ENCODE measurements at places on chromosomes 16 and 17.

- peak; percentile 62 for DNase-seq
Measured at GRCh38 chr17:36072431-36073121, 8.5 kb downstream of the CCL18 start.

- no peak for DNase-seq
Measured at GRCh38 chr16:21590287-21590686, 9.1 kb upstream of the METTL9 start.

GRCh38 chr16:2829501-2830354 is at the start of gene ZG16B:
TSS of gene ZG16B (plus strand) at chr16:2830303. CDS start at chr16:2830442, 139 bp downstream.
- peak; percentile 77 for DNase-seq

GRCh38 chr17:40884708-40885512 is at the start of gene KRT20:
TSS of gene KRT20 (minus strand) at chr17:40885242. CDS start at chr17:40885185, 57 bp downstream.
- DNase-seq: no peak

GRCh38 chr17:47969930-47970724 is 786 bp upstream of the CDK5RAP3 start:
- no peak for DNase-seq

DNA sequence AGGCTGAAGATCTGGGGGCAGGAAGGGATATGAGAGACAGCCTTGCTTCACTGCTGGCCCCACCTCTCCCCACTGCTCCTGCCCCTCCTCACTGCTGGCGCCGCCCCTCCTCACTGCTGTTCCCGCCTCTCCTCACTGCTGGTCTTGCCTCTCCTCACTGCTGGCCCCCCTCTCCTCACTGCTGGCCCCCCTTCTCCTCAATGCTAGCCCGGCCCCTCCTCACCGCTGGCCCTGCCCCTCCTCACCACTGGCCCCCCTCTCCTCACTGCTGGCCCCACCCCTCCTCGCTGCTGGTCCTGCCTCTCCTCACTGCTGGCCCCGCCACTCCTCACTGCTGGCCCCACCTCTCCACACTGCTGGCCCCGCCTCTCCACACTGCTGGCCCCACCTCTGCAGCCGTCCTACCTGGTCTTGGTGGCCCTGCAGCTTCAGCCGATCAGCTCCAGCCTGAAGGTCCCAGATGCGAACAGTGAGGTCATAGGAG is 9.5 kb upstream of the PAM16 start:
- DNase-seq: no peak

DNA sequence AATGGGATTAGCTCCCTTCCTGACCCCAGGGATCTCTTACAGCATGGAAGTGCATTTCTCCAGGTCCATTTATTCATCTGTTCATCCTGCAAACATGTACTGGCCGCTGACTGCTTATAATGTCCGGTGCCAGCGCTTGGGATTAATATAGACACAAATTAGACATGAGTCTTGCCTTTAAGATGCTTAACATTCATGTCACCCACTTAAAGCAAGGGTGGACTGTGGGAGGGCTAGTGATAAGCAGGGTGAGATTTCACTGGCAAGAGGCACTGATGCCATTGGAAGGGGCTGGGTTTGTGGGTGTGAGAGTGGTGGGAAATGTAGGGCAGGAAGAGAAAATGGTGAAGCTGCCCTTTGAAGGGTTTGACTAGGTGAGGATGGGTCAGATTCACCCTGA is 92.2 kb upstream of the MPHOSPH6 start:
- no peak for DNase-seq

GRCh38 chr16:86025706-86026105 is 126.7 kb downstream of the IRF8 start:
- no peak for DNase-seq

- DNase-seq: no peak
Measured at GRCh38 chr16:19297454-19297853, 11.9 kb downstream of the CLEC19A start.

DNA sequence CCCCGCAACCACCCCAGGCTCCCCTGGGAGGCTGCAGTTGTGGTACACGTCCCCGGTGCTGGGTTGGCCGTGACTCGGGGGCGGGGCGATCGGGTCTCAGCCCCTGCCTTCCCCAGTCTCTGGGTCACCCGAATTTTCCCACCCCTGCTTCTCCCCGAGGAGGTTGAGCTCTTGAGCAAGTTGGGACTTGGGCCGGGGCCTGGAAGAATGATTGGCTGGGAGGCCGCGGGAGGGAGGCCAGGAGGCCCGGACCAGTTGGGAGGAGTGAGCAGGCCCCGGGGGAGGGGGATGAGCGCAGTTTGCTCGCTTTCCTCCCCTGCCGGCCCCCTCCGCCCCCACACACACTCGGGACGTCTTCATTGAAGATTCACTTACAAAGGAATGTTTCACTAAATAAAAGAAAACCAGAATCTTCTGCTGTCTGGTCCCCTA is 4.5 kb upstream of the HEXIM1 start:
- DNase-seq: peak; percentile 94

- no peak for DNase-seq
Measured at GRCh38 chr17:71726341-71726740, 394.5 kb upstream of the SOX9 start.

GRCh38 chr17:79930877-79931816 is 91.9 kb upstream of the CBX4 start:
- no peak for DNase-seq

GRCh38 chr16:2881783-2882649 is 999 bp upstream of the FLYWCH2 start:
- peak; percentile 81 for DNase-seq

- no peak for DNase-seq
Measured at GRCh38 chr17:55409030-55409800, 12.4 kb downstream of the MMD start.

DNA sequence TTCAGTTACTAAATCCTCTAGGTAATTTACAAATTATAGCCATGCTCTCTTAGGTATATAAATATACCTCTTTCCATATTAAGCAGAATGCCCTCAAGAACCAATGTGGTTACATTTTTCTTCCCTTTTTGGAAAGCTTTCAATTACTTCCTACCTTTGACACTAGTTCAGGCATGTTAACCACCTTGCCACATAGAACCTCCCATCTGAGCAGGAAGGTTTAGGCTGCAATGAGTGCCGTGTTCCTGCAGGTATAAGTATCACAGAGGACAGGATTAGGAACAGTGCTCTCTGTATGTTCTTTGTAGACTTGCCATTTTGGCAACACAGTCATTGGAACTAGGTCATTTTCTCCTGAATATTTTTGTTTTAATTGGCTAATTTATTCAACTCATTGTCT is 20.1 kb downstream of the KRT25 start:
- no peak for DNase-seq

GRCh38 chr17:35743626-35744328 is 9.3 kb downstream of the GAS2L2 start:
- DNase-seq: no peak

GRCh38 chr17:35142467-35142796 is 329 bp upstream of the NLE1 start:
- no peak for DNase-seq

DNA sequence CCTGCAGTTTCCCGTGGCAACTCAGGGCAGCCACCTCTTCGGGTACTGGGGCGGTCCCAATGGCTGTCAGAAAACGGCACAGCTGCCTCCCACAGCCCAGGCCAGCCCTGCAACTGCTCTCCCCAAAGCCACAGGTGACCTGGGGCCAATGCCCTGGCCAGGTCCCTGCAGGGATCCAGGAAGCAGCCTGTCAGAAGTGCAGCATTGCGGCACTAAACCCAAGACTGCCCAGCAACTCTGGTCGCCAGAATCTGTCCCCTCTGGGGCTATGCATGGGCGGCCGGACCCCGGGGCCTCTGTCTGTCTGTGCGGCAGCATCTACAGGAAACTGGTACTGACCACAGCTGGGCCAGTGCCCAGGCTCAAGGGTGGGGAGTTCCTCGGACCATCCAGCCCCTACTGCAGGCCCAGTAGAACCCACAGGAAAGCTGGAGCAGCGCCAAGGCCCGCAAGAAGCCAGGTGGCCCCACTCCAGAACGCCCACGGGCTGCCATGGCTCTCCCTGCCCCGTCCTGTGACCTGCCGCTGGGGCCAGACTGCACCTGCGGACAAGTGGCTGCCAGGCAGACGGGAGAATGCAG is 5.5 kb downstream of the CYBC1 start:
- no peak for DNase-seq

- DNase-seq: no peak
Measured at GRCh38 chr16:31016018-31016417, 5.6 kb upstream of the STX1B start.

DNA sequence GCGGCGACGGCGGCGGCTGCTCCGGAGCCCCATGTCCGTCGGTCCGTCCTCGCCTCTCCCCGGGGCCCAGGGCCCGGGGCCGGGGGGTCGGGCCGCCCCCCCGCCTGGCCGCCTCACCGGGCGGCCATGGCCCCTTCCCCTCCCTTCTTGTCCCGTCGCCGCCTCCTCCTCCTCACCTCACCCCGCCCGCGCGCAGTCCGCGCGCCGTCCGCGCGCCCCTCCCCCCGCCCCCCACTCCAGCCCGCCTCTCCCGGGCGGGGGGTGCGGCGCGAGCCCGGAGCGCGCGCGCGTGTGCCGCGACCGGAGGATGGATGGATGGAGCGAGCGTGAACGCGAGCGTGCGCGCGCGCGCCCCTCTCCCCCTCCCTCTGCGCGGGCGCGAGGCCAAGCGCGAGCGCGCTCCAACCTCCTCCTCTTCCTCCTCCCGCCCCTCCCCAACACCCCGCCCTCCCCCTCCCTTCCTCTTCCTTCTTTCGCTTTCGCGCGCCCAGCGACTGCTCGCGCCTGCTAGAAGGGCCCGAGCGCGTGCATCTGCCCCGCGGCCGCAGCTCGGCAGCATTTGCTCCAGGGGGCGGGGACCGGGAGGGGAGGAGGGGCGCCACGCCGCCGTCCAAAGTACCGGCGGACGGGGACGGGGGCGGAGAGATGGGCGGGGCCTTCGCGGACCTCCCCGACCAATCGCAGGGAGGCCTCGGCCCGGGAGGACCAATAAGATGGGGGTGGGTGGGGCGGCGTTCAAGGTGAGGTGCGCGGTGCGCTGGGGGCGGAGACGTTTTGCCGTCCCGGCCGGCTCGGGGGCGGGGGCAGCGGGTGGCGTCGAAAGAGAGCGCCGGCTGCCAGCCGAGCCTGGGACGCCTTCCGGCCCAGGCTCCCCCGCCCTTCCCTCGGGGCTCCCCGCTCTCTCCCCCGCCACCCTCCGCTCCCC is at the start of gene ATXN7L3:
ATXN7L3 (minus strand) TSS at position 332 of the 925 bp plus-strand sequence. CDS start 1,814 bp downstream, outside the sequence.
- DNase-seq: peak; percentile 99

- DNase-seq: no peak
Measured at GRCh38 chr17:11638700-11639265, 40.5 kb downstream of the DNAH9 start.

DNA sequence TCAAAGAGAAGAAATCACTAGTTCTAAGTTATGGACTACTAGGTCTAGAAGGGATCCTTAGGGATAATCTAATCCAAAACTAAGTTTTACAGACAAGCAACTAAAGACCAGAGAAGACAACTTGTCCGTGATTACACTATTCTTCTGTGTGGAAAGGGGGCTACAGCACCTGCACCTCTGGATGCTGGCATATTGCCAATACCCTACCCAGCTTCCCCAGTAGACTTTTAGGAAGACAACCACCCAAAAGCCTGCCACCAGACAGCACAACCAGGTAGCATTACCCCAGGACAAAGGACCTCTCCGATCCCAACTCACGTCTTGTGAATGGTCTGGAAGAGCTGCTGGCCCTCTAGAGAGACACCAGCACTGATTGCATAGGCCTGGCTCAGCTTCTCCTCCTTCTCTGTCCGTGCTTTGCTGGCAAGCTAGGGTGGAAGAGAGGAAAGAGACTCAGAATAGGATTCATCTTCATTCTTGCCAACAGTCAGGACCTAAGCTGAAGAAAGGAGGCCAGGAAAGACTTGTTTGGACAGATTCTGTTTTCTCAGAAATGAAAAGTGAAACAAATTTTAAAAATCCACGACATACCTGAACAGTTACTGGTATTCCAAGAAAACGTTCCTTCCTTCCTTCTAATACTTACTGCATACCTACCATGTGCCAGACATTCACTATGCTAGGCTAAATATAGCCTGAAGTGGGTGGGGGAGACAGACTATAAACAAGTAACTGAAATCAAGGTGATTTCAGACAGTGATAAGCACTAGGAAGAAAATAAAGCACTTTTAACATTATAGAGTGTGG is 25.3 kb upstream of the TMEM101 start:
- DNase-seq: no peak

DNA sequence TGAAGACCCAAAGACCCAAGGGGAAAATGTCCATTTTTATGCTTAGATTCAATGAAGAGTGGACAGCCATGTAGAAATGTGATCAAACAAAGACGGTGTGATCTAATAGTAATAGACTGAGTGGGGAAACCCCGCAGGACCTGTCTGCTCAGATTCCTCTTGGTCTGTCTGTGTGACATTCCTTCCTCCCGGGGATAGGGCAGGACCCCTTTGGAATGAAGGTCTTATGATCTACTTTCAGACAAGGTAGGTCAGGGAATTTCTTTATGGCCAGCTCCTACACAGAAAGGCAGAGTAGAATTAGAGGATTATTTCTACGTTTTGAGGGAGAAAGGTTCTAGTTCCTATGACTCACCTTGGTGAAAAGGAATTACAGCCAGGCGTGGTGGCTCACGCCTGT is 267.6 kb downstream of the STX8 start:
- no peak for DNase-seq

- no peak for DNase-seq
Measured at GRCh38 chr16:23640615-23640930, 537 bp downstream of the PALB2 start.

GRCh38 chr17:56909742-56910508 is 3.9 kb downstream of the TRIM25 start:
- DNase-seq: peak; percentile 40

- DNase-seq: no peak
Measured at GRCh38 chr16:1674751-1675664, 3.1 kb upstream of the JPT2 start.

DNA sequence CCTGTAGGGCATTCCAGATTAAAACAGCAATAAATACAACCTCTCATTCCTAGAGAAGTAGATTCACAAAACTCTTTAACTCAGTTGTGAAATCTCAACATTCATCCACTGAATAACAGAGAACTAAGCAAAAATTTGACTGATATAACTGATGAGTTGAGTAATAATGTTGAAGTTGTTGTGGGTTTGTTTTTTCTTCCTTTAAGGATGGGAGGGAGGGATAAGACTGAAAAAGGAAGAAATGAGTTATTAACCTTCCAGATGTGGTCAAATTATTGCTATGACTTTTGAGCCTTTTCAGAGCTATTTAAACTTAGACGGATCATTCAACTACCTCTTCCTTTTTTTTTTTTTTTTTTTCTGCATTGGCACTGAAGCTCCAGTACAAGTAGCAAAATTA is 38.6 kb downstream of the SKAP1 start:
- DNase-seq: no peak

DNA sequence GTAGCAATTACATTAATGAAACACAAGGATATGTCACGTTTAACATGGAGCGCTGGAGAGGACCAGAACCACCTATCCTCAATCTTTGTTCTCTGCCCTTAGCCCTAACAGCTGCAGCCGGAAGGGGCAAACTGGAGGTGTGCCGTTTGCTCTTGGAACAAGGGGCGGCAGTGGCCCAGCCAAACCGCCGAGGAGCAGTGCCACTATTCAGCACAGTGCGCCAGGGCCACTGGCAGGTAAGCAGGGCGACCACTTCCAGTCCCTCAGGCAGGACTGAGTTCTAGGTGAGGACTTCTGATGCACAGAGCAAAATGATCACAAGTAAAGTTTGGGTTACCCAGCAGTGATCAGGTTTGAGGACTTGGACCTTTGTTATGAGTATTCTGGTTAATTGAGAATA is 41.1 kb downstream of the CYB561 start:
- DNase-seq: no peak

Data from stomach (tissue), 19 donors.